Muscle of leg (tissue), 16 donors: ENCODE measurements at places on chromosomes 4 and X. TPM values are rescaled to one million over a fixed set of nuclear protein-coding genes. Genes with fewer than 3 reads are reported as not detected.
A peak's percentile ranks its signal among the peaks of the same experiment; 100 is the strongest.

- no peak for DNase-seq
Measured at GRCh38 chr4:102663073-102663472, 97.7 kb downstream of the MANBA start.

Gene SLITRK4
- polyA plus RNA-seq = 8.0 TPM

- DNase-seq = peak; percentile 34
Measured at GRCh38 chr4:73599182-73599581, 21.1 kb downstream of the RASSF6 start.

- peak; percentile 55 for DNase-seq
Measured at GRCh38 chr4:8276358-8277240, 7.0 kb downstream of the HTRA3 start.

DNA sequence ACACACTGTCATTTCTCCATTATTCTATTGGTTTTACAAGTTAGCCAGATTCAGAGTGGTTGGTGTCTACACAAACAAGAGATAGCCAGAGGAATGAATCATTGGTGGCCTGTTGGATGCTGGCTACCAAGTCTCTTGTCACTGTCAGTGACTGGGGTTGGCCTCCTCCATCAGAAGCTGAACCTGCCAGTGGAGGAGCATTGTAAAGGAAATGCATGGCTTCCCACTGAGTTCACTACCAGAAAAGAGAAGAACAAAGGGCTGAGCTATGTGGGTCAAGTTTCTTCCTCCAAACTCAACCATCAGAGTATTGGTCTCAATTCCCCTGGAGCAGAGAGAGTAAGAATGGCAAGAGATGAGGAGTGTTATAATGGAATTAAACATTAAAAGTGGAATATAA lies 26.5 kb upstream of the ANKRD50 start:
- DNase-seq = no peak

DNA sequence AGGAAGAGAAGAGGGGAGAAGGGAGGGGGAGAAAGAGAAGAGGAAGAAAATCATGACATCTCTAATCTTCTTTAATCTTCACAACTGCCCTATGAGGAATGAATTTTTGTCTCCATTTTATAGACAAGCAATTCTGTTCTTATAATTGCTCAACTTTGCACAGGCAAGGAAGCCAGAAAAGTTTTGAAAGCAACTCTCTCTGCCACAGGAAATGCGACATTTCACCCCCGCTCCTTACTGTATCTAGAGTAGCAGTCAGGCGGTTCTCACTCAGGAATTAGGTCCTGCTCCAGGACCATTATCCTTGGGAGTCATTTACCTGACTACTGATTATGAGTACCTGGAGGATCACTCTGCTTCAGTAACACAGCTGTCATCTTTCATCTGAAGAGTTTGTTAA lies 69.2 kb upstream of the FAM9A start:
- DNase-seq = no peak

DNA sequence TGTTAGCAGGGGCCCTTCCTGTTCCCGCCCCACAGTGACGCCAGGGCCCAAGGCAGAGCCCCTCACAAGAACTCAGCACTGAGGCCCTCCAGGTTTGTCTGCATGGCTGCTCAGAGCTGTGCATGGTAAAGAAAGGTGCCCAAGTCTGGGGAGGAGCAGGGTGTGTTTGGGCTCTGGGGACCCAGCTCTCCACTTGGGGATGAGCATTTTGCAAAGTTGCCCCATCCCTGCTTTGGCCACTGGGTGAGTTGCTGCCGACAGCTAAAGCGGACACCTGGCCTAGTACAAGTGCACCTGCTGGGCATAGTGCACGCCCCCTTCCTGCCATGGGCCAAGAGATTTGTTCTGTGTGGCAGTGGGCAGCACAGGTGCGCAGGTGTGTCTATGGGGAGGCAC lies 2.0 kb upstream of the MXD4 start:
- no peak for DNase-seq

GRCh38 chrX:78517124-78517523 lies 142.0 kb downstream of the RTL3 start:
- DNase-seq = no peak

Gene BANK1
- 1.1 TPM for polyA plus RNA-seq

Gene CDKN2AIP
- 17.8 TPM for polyA plus RNA-seq
